ENCODE measurements at places on chromosomes 1 and 21. TPM values are rescaled to one million over a fixed set of nuclear protein-coding genes. Genes with fewer than 3 reads are reported as not detected.

AMPD2 gene
- 99.5 TPM for total RNA-seq

SEC16B gene
- total RNA-seq, result not detected

C4BPB gene
- total RNA-seq, result 1.3 TPM

BARHL2 gene
- not detected for total RNA-seq

- H3K4me1 ChIP-seq, result peaks cover 34% of the 10 kb centered on the region
- peaks cover 14% of the 10 kb centered on the region for H3K36me3 ChIP-seq
- H3K27me3 ChIP-seq, result no peaks in the 10 kb centered on the region
- H3K4me3 ChIP-seq, result peak overlapping the region; percentile 96
- DNase-seq, result no peak
These were observed 464 bp downstream of the ACBD6 start for GRCh38 chr1:180501865-180502360.

GRCh38 chr1:224623743-224624333, 7.7 kb downstream of the CNIH3 start:
- peak overlapping the region; percentile 45 for H3K4me3 ChIP-seq
- peaks cover 5% of the 10 kb centered on the region for H3K36me3 ChIP-seq
- DNase-seq, result peak; percentile 87
- peak overlapping the region; percentile 96 for H3K27ac ChIP-seq
- peaks cover 25% of the 10 kb centered on the region for H3K27me3 ChIP-seq

DNA sequence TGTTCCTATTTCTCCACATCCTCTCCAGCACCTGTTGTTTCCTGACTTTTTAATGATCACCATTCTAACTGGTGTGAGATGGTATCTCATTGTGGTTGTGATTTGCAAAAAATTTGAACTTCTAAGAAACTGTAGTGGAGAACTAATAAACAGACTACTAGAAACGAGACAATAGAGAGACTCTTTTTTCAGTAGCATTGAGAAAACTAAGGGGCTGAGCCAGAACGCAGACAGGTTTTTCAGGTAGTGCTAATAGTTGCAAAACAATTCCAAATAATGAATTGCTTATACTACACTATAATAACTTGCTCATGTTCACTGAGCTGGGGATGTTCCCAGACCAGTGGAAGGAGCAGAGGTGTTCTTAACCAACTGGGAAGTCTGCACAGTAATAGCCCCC, 98.8 kb upstream of the DPH5 start:
- no peak overlapping the region for H3K4me3 ChIP-seq
- no peak overlapping the region for H3K27ac ChIP-seq
- DNase-seq, result no peak
- H3K36me3 ChIP-seq, result peaks cover 3% of the 10 kb centered on the region

DNA sequence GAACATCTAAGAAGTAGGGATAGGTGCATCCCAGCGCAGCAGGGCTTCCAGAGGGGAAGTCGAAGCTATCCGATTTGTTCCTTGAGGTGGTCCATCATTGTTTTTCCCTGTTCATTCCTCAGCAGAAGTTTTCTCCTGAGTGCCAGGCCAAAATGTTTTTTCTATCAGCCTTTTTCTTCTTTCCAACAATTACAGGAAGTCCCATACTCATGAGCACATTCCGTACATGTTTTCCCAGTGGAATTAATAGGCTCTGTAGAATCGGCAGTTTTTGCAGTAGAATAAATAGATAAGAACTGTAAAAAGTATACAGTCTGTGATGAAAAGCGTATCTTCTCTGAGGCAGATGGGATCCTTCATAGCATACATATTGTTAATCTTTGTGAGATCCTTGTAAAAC, 24.8 kb downstream of the CD101 start:
- H3K27me3 ChIP-seq, result no peaks in the 10 kb centered on the region
- no peaks in the 10 kb centered on the region for H3K36me3 ChIP-seq
- peaks cover 11% of the 10 kb centered on the region for H3K4me1 ChIP-seq
- H3K27ac ChIP-seq, result no peak overlapping the region
- H3K4me3 ChIP-seq, result no peak overlapping the region

DNA sequence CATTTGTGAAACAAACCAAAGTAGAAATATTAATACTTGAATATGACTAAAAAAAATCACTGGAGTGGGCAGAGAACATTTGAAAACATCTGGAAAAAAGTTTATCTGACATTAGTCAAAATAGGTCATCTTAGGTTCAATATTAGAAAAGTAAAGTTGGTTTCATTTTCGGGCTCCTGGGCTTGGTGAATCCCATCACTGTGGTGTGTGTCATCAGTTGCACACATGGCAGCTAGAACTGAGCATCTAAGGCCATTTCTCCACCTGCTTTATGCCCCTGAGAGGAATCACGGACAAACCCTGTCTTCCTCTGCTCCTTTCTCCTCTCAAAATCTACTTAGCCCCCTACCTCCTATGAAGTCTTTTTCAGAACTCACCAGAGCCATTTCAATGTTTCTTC, 5.4 kb downstream of the HSD11B1 start:
- peak overlapping the region; percentile 49 for H3K4me3 ChIP-seq
- peaks cover 6% of the 10 kb centered on the region for H3K36me3 ChIP-seq
- peaks cover 40% of the 10 kb centered on the region for H3K4me1 ChIP-seq
- peak; percentile 26 for DNase-seq
- no peaks in the 10 kb centered on the region for H3K27me3 ChIP-seq
- peak overlapping the region; percentile 76 for H3K27ac ChIP-seq

DNA sequence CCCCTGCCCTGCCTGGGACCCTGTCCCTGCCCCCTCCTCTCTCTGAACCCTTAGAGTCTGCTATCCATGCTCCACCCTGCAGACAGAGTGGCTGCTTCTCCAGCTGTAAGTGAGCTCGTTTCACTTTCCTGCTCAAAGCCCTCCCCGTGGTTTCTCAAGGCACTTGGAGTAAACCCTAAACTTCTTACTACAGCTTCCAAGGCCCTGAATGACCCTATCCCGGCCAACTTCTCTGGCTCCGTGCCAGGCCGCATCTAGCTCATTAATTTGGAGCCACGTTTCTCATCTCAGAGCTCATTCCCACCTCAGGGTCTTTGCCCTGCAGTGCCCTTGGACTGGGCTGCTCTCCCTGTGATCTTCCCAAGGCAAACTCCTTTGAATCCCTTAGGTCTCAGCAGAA, 235.1 kb upstream of the RUNX1 start:
- H3K36me3 ChIP-seq, result peaks cover 2% of the 10 kb centered on the region
- no peak overlapping the region for H3K27ac ChIP-seq
- no peaks in the 10 kb centered on the region for H3K27me3 ChIP-seq
- H3K4me3 ChIP-seq, result no peak overlapping the region
- H3K4me1 ChIP-seq, result peaks cover 4% of the 10 kb centered on the region
- DNase-seq, result no peak

DNA sequence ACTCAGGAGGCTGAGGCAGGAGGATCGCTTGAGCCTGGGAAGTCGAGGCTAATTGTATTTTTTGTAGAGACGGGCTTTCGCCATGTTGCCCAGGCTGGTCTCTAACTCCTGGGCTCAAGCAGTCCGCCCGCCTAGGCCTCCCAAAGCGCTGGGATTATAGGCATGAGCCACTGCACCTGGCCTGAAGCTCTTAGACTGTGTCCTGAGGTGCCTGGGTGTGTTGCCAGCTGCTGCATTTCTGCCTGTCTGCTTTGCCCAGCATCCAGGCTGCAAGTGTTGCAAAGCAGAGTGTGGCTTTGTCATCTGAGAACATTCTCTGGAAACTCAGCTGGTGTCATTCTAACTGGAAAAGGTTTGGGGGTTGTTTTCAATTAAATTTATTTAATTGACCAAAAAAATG, 105.0 kb downstream of the HUNK start:
- H3K4me1 ChIP-seq, result peaks cover 15% of the 10 kb centered on the region
- no peaks in the 10 kb centered on the region for H3K36me3 ChIP-seq
- H3K4me3 ChIP-seq, result no peak overlapping the region

DNA sequence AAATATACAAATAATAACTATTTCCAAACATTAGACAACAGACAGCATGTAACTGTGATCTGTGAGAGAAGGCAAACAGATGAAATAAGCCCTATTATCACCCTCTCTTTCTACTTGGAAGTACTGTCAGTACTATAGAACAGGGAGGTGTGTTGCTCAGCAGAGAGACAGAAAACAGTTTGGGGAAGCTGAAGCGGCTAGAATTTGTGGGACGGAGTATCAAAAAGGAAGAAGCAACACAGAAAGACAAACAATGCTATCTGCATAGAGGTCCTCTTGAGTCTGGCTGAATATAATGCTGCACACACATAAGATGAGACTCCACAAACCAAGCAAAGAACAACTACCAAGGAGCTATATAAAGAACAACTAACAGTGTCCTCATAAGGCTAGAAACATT, 59.4 kb downstream of the ZZZ3 start:
- H3K27ac ChIP-seq, result peak overlapping the region; percentile 43
- no peak overlapping the region for H3K4me3 ChIP-seq
- H3K36me3 ChIP-seq, result peaks cover 44% of the 10 kb centered on the region
- no peak for DNase-seq

DNA sequence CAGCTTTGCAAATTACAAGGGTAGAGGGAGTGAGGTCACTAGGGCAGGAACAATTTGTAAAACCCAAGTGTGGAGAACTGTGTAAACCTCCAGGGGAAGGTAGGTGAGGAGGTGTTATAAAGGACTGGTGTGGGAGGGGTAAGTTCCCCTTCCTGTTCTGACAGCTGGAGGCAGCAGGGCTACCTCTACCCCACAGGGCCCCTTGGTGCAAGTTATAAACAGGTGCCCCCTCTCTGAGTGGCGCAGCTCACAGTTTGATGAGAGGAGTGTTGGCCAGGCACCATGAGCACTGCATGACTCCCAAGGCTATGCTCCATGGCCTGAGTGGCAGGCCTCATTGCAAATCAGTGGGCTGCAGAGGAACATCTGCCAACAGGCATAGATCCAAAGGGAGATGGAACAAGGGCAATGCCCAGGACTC, 41.0 kb downstream of the MFSD2A start:
- H3K4me3 ChIP-seq, result no peak overlapping the region
- no peaks in the 10 kb centered on the region for H3K36me3 ChIP-seq
- H3K27me3 ChIP-seq, result no peaks in the 10 kb centered on the region

DNA sequence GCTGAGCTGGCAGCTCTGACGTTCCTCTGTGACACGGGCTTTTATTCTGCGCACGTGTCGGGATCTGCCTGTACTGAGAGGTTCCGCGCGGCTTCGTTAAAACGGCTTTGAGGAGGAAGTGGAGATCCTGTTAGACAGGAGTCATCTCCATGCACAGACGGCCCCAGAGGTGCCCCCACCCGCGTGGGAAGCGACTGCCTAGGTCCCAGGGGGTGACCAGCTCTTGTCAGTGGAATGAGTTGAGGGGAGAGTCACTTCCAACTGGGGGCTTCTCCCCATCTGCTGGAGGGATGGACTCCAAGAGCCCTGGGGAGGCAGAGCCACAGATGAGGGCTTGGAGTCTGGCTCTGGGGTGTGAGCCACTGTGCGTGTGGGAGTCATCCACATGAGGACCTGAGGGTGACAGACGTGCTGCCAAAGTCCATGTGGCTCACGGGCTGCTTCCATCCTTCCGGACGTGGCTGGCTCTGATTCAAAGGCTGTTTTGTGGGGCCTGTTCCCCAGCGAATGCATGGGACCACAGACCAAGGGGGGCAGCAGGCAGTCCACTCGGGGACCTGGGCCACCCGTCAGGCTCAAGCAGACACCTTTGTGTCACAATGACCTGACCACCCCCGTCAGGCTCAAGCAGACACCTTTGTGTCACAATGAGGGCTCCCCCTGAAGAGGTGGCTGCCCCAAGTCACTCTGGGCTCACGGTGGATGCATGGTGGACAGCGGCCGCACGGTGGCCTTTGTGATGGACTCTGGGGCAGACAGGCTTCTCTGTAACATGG, 26.8 kb downstream of the PTTG1IP start:
- peak overlapping the region; percentile 64 for H3K4me3 ChIP-seq
- DNase-seq, result peak; percentile 72
- H3K27me3 ChIP-seq, result no peaks in the 10 kb centered on the region
- H3K36me3 ChIP-seq, result peaks cover 16% of the 10 kb centered on the region
- peak overlapping the region; percentile 51 for H3K27ac ChIP-seq
- H3K4me1 ChIP-seq, result peaks cover 16% of the 10 kb centered on the region

DNA sequence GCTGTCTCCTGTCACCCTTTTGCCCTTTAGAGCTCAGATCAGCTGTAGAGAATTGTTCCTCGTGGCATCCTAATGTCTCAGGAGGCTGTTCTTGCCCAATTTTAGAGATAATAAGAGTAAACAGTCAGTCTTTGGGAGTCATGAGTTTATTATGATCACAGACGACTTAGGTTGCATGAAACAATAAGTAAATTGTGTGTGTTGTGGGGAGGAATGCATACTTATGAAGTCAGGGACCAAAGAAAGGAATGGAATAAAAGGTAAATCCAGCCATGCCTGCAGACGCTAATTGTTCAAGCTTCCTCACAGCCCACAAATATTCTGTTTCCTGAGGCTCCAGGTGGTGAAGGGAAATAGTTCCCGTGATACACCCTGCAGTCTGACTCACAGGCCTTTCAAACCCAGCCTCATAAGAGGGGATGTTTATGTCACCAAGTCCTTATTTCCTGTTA, 897 bp downstream of the EPHX4 start:
- peaks cover 21% of the 10 kb centered on the region for H3K4me1 ChIP-seq
- peak; percentile 27 for DNase-seq
- H3K27ac ChIP-seq, result peak overlapping the region; percentile 51
- H3K36me3 ChIP-seq, result no peaks in the 10 kb centered on the region
- H3K4me3 ChIP-seq, result peak overlapping the region; percentile 63

GRCh38 chr1:54842963-54843362, 41.8 kb upstream of the TTC22 start:
- no peak for DNase-seq
- H3K4me3 ChIP-seq, result no peak overlapping the region
- no peaks in the 10 kb centered on the region for H3K36me3 ChIP-seq
- no peaks in the 10 kb centered on the region for H3K27me3 ChIP-seq
- H3K27ac ChIP-seq, result no peak overlapping the region

DNA sequence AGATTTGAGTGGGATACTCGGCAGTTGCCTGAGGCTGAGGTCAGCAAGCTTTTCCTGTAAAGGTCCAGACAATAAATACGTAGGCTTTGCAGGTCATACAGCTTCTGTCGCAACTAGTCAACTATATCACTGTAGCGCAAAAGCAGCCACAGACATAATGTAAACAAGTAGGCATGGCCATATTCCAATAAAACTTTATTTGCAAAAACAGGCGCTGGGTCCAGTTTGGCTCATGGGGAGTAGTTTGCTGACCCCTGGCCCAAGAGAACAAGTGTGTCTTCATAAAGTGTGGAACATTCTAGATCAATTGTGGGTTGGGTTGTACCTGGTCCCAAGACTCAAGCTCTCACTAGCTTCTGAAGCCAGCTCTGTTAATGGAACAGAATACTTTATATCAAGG, 78.8 kb downstream of the MIS18A start:
- DNase-seq, result no peak
- no peaks in the 10 kb centered on the region for H3K4me1 ChIP-seq
- H3K27ac ChIP-seq, result no peak overlapping the region
- no peak overlapping the region for H3K4me3 ChIP-seq

- DNase-seq, result no peak
- no peaks in the 10 kb centered on the region for H3K4me1 ChIP-seq
- no peaks in the 10 kb centered on the region for H3K27me3 ChIP-seq
- no peak overlapping the region for H3K4me3 ChIP-seq
These were observed 189.8 kb upstream of the LYPLAL1 start for GRCh38 chr1:218983848-218984247.
